ENCODE measurements at places on chromosomes 7 and 10. TPM values are rescaled to one million over a fixed set of nuclear protein-coding genes. Genes with fewer than 3 reads are reported as not detected.

Gene GDF10
- total RNA-seq, result 0.32 TPM

Gene BRAT1
- 35.9 TPM for total RNA-seq

Gene KCNH2
- total RNA-seq, result 0.48 TPM

Gene MEOX2
- total RNA-seq, result not detected

Gene FAM131B
- 1.7 TPM for total RNA-seq

Gene VWDE
- 2.3 TPM for total RNA-seq

Gene SEMA4G
- total RNA-seq, result 0.84 TPM

Gene CLDN4
- 0.12 TPM for total RNA-seq

Gene STARD3NL
- total RNA-seq, result 27.9 TPM

Gene MUC3A
- total RNA-seq, result not detected

Gene COL26A1
- not detected for total RNA-seq

Gene PKD1L1
- 0.16 TPM for total RNA-seq

Gene C10orf62
- not detected for total RNA-seq

Gene LRIT1
- total RNA-seq, result not detected

Gene KCP
- not detected for total RNA-seq

Gene DCLRE1A
- 12.5 TPM for total RNA-seq

Gene C7orf33
- total RNA-seq, result not detected

Gene LIPK
- not detected for total RNA-seq

Gene GATAD1
- total RNA-seq, result 18.4 TPM

Gene ERVW-1
- total RNA-seq, result not detected

Gene MYPN
- not detected for total RNA-seq

Gene EXOC6
- 12.1 TPM for total RNA-seq

Gene ASB10
- not detected for total RNA-seq

Gene BAG3
- total RNA-seq, result 23.8 TPM

Gene PNLIPRP1
- total RNA-seq, result not detected

Gene PTN
- not detected for total RNA-seq

Gene PTPRN2
- 0.51 TPM for total RNA-seq

Gene TWIST1
- total RNA-seq, result 1.2 TPM

Gene AOAH
- 9.2 TPM for total RNA-seq

Gene CYP2C18
- 0.62 TPM for total RNA-seq

Gene NME8
- total RNA-seq, result not detected

Gene AP4M1
- total RNA-seq, result 8.8 TPM

Gene ADAMTS14
- not detected for total RNA-seq

Gene GRB10
- total RNA-seq, result 9.5 TPM

All from activated CD4-positive, alpha-beta T cell treated with anti-CD3 and anti-CD28 coated beads for 36 hours (primary cell).